SK-N-DZ (cell line): ENCODE measurements at places on chromosomes 1 and 21.
A peak's percentile ranks its signal among the peaks of the same experiment; 100 is the strongest.

- peak; percentile 60 for DNase-seq
Measured at GRCh38 chr1:21573971-21574465, 64.8 kb downstream of the ALPL start.

DNA sequence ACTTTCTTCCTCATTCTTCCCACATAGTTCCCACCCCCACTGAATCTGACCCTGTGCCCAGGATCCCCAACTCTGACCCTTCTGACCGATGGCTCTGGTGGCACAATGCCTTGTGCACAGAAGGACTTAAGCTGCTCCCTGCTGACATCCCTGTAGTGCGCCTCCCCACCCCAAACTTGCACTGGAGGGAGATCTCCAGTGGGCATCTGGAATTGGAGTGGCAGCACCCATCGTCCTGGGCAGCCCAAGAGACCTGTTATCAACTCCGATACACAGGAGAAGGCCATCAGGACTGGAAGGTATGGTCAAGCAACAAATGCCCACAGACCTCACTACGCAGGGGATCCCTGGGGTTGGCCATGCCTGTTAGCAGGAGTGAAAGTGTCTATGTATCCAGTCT, 9.0 kb downstream of the MPL start:
- no peak for DNase-seq

- DNase-seq, result peak; percentile 33
Measured at GRCh38 chr1:210754878-210755665, 378.9 kb downstream of the KCNH1 start.

- no peak for DNase-seq
Measured at GRCh38 chr1:204384636-204385352, 25.1 kb upstream of the PLEKHA6 start.

DNA sequence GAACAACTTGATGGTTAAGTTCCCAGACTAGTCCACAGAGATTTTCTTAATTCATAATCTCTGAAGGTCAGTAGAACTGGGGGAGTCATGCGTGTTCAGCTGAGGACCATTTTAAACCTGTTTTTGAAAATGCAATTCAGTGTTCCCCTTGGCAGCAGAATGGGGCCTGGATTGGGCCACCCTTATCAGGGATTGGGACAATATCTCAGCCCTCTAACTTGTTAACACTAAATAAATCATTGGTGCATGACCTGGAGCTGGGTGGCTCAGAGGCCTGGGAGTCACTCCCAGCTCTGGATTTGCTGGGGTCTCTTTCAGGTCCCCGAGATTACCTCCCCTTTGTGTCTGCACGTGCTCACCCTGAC, 55.3 kb downstream of the MRPS6 start:
- no peak for DNase-seq

DNA sequence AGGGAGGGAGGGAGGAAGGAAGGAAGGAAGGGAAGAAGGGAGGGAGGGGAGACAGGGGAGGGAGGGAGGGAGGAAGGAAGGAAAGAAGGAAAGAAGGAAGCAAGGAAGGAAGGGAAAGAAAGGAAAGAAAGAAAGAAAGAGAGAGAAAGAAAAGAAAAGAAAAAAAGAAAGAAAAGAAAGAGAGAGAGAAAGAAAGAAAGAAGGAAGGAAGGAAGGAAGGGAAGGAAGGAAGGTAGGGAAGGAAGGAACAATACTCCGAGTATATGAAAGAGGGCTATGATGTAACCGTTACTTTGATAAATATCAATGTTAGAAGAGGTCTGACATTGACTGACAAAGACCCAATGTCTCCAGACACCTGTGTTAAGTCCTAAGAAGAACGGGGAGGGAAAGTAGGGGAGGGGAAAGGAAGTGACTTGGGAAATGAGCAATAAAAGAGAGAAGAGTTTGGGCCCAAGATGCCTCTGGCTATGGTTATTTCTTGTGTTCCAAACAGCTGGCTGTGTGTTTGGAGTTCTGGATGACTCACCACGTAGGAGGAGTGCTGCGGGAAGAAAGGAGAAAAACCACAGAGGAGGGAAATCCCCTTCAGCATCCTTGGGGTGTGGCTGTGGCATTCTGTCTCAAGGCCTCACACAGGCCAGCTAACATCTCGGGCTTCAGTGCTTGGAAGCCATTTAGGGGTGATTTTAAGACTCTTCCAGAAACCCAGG, 37.0 kb upstream of the RXRG start:
- DNase-seq, result no peak

GRCh38 chr1:191913260-191913977, 244.8 kb upstream of the RGS18 start:
- no peak for DNase-seq

DNA sequence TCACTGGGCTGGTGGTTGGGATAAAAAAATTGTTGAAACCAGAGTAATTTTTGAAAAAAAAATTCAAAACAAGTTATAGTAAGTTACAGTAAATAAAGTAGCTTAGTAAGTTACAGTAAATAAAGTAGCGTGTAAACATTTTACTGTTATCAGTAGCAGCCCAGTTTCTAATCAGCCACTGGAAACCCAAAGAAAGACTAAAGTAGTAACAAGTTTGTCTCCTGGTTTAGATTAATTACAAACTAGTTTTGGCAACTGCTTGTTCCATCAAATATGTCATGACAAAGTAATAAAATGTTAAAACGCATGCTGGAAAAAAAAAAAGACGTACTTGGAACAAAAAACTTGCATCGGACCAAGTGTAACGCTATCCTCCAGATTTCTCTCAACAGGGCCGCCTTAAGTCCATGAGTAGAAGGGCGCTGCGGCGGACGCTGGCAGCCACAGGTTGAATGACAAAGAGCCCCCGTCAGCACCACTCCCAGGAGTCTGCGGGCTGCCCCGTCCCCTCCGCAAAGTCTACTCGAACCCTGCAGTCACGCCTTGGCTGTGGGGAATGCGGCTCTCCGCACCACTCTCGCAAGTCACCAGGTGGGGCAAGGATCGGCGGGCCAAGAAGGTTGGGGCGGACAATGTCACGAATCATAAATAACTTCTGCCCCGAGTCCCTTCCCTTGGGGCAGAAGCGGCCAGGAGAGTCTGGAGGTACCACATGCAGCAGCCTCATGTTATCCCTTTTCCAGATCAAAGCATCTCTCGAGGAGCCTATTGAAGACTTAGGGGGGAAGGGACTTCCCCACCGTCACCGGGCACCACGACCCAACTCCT, 837 bp downstream of the SLC16A1 start:
- DNase-seq, result peak; percentile 82

DNA sequence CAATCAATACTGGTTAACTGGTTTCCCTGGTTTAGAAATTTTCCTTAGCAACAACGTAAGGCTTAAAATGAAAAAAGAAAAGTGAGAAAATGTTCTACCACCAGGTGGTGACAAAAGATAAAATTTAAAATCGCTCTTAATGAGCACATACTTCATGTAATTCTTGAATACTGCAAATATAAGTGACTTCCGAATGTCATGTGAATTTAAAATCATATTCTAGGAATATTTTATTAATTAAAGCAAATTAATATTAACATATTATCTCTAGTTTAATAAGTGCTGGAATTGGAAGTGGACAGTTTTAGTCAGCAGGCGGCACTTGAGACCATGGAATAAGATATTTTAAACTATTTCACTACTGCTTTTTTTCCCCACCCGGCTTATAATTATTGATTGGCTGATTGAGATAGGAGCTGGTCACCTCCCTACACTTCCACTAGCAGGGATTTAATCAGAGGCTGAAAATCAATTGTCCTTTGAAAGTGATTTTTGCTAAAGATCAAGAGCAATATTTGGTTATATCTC, 5.0 kb upstream of the ADAMTS1 start:
- DNase-seq, result peak; percentile 64

GRCh38 chr1:81702079-81702715, 98.5 kb upstream of the ADGRL2 start:
- no peak for DNase-seq

DNA sequence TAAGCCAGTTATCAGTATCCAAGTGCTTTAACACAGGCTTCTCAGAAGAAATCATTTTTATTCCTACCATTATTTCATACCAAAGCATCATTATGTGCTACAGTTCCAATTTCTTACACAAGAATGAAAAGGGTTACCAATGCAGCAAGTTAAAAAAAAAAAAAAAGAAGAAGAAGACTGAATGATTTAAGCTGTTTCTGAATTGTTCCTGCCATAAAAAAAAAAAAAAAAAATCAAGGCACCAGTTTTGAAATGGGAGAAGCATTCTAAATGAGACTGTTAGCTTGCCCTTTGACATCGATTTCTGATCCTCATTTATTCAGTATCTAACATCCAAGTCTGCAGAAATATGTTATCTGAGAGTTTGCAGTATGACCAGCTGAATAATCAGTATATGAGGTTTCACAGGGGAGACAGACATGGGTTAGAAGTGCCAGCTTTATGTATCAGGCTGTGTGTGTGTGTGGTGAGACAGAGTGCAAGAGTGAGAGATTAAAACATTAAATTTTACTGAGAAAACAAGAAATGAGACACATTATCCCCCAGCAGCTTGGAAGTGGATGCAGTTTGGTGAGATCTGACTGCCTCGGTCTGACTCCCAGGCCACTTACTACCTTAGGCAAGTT, 105.8 kb downstream of the COLGALT2 start:
- no peak for DNase-seq

GRCh38 chr1:23958810-23959460, 693 bp upstream of the PNRC2 start:
- DNase-seq, result peak; percentile 91

DNA sequence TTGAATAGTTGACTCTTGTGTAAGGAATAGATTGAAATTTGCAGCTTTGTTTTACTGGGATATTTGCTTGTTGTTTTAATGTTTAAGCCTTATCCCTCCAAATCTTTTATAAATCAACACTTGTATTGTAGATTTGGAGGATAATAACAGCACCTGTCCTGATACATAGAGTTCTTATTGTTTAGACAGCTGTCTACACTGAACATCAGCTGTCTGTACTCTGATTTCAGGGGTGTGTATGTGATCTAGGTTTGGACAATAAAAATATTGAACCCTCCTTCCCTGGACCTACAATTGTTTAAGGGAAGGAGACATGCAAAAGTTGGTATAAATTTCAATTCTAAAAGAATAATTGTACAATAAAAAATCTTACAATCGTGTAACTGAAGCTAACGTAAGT, 48.3 kb upstream of the DPH5 start:
- no peak for DNase-seq

DNA sequence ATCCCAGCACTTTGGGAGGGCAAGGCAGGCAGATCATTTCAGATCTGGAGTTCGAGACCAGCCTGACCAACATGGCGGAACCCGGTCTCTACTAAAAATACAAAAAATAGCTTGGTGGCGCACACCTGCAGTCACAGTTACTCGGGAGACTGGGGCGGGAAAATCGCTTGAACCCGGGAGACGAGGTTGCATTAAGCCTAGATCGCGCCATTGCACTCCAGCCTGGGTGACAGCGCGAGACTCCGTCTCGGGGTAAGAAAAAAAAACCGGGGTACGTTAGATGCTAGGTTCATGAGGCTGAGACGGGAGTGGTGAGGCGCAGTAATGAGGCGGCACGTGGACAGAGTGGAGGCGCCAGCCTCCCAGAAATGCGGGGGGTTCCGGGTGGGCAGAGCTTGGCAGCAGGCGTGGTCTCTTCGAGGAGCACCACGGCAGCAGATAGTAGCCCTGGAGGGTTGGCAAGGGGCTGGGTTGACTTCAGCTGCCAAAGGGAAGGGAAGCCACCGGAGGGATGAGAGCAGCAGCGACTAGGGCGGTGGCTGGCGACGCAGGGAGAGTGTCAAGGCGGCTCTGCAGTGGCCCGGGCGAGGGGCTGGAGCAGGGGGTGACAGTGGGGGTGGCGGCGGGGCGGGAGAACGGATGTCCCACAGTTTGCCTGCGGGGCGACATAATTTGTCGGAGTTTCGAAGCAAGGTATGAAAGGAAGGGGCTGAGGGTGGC, 832 bp downstream of the MRPL20 start:
- DNase-seq, result no peak

GRCh38 chr1:94641990-94642389, 100.4 kb upstream of the F3 start:
- no peak for DNase-seq
